ENCODE measurements at places on chromosomes 12 and 14.

DNA sequence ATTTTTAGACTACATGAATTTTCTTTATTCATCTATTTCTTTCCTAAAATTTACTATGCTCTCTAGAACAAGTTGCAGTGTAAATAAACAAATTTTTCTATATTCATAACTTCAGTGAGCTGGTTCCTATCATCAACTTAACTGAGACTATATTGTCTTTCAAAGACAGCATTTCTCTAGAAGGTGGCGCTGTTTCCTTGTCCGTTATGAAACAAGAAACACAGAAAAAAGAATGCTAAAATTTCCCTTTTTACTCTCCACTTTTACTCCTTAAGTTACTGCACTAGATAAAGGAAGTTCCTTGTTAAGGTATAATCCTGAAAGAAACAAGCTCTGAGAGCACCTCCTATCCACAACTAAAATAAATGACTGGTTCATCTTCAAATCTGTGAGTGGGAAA lies 8.2 kb upstream of the CLEC2A start:
- DNase-seq = no peak

DNA sequence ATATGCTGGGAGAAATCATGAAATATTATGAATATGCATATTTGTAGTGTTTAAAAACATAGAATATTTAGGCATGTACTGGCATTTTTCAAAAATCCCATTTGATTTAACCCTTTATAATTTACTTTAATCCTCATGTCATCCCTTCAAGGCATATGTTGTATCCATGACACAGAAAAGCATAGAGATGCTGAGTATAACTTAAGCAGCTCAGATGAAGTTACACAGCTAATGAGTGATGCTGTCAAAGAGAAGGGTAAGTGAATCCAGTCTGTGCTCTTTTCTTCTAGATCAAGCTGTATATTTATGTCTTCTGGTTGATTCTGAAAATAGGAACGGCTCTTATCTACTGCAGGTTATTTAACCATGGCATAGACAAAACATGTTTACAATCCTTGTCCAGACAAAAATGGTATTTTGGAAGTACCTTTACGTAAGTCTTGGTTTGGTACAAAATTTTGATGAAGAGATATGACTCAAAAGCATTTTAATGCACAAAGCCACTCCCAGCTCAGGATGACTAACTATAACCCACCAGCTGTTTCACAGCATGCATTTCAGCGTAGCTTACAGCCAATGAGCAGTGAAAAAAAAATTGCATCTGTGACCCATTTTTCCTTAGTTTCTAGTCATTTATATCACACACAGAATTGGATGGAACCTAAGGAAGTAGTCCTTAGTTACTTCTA lies 201.7 kb downstream of the STXBP6 start:
- peak; percentile 47 for DNase-seq

GRCh38 chr12:11941606-11942337 lies 129.0 kb upstream of the BCL2L14 start:
- peak; percentile 27 for DNase-seq

GRCh38 chr14:71206766-71207371 lies 299.6 kb downstream of the PCNX1 start:
- DNase-seq = peak; percentile 74

DNA sequence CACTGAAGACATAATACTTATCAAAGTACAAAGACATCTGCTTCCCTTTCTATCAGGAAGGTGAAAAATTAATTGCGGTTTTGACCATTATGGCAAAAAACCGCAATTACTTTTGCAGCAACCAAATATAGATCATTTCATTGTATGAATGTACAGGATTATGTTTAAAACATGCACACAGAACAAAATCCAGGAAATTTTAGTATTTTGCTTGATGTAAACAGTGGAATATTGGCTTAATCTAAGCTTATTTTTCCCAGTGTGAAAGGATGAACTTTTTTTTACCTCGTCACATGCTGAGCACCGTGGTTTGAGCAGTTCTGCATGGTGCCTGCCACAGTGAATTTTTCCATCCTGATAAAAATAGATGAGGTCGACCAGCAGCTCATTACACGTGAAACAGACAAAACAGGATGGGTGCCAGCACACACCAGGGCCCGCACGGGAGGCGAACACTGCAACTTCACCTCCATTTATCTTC lies 121.2 kb downstream of the PRICKLE1 start:
- DNase-seq = no peak

GRCh38 chr12:114767906-114768722 lies 84.1 kb upstream of the TBX3 start:
- no peak for DNase-seq

GRCh38 chr14:76034566-76034965 lies 49.0 kb downstream of the IFT43 start:
- no peak for DNase-seq

GRCh38 chr14:93281937-93282336 lies 50.9 kb downstream of the BTBD7 start:
- DNase-seq = no peak

- DNase-seq = no peak
Measured at GRCh38 chr14:63938198-63939005, 85.6 kb downstream of the SYNE2 start.

DNA sequence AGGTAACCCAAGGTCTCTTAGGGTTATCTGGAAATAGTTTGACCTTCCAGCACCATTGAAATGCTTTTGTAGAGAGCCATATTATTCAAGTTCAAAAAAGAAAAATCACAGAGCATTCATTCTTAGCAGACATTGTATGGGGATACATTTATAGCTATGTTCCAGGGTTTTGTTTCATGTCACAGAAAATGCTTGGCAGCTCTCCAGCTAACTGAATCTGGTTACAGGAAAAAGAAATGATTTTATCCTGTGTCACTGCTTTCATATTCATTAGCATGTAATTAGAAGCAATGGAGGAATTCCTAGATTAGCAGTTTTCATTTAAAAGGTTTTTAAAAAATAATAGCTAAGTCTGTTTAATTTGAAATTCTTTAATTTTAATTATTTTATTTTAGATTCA lies 78.9 kb downstream of the SNAPC1 start:
- no peak for DNase-seq

DNA sequence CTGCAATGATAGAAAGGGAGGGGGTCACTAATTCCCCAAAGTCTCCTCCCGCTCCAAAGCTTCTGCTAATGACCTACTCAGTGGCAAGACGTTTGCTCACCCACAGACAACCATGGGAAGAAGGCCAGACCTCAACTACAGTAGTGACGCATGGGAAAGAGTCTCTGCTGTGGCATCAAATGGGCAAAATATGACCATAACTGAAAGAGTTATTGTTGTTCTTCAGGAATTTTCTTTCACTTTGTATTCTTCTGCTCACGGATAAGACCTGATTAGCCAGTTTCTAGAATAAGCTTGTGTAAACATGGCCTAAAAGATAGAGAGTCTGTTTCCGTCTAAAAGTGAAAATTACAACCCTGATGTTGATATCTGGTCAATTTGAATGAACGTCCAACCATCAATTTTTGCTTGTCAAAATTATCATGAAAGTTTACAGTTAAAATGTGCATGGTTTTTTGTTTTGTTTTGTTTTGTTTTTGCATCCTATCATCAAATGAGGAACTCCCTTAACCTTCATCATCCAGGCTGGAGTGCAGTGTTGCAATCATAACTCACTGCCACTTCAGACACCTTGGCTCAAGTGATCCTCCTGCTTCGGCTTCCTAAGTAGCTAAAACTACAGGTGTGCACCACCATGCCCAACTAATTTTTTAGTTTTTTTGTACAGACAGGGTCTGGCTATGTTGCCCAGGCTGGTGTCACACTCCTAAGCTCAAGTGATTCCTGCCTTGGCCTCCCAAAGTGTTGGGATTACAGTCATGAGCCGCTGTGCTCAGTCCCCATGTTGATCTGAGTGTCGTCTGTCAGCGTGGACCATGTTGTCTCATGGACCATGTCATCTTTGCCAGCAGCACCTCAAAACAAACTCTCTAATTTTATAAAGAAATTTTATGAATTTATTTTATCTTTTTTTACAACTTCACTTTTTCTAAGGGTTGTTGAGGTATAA lies 7.0 kb downstream of the KRT6B start:
- no peak for DNase-seq

DNA sequence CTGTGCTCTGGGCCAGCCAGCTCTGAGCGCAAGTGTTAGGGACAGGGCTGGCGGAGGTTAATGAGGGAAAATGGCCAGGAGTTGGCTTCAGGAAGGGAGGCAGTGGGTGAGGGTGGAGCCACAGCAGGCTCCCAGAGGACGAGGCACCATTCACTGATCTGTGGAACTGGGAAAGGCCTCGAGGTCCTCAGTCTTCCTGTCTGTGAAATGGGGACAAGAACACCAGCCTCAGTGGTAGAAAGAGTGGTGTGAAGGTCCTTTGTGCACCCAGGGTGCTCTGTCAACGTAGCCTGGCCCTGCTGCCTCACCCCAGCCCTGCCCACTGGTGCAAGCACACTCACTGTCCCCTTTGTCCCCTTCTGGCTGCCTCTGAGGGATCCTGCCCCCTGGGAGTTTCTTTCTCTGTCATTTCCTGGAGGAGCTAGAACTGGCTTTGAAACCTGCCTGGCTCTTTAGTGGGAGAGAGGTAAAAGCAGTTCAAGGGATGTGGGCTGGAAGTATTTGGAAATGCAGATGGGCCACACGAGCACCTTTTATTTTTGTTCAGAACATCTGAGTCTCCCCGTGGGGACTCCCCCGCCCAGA lies 25.0 kb downstream of the SYNDIG1L start:
- no peak for DNase-seq

- no peak for DNase-seq
Measured at GRCh38 chr14:91796617-91797347, 64.9 kb upstream of the CATSPERB start.

DNA sequence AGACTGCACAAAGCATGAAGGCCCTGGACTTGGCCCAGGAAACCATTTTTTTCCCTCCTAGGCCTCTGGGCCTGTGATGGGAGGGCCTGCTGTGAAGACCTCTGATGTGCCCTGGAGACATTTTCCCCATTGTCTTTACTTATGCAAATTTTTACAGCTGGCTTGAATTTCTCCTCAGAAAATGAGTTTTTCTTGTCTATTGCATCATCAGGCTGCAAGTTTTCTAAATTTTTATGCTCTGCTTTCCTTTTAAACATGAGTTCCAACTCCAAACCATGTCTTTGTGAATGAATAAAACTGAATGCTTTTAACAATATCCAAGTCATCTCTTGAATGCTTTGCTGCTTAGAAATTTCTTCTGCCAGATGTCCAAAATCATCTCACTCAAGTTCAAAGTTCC lies 43.7 kb upstream of the TRHDE start:
- no peak for DNase-seq

DNA sequence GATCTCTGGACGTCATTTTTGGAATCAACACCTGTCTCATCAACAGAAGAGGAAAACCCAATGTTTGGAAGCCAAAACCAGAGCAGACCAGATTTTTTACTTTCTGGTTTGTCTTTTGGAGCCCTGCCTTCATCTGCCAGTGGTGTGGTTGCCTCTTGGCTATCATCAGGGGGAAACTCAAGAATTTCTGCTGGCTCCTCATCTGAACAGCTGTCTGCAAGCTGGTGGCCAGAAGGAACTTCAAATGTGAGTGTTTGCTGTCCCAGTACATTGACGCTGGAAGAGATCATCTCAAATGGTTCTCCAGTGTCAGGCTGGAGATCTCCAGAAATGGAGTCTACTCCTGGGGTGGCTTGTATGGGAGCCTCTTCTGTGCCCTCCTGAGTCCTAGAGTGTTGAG lies 13.8 kb downstream of the PLD4 start:
- no peak for DNase-seq

DNA sequence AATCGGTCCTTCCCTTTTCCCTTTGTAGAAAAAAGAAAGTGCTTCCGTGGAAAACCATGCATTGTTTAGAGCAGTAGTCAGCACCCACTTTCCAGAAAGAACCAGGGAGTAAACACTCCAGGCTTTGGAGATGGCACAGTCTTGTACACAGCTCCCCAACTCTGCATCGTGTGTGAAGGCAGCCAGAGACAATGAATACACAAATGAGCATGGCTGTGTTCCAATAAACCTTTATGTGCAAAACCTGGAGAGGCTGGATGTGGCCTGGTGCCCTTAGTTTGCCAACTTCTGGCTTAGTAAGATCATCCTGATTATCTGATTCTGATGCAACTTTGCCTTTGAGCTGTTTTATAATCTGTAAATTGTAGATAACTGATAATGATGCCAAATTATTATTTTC lies 463.4 kb upstream of the TMEM132C start:
- DNase-seq = no peak

- no peak for DNase-seq
Measured at GRCh38 chr14:95334044-95334443, 14.3 kb upstream of the CLMN start.

DNA sequence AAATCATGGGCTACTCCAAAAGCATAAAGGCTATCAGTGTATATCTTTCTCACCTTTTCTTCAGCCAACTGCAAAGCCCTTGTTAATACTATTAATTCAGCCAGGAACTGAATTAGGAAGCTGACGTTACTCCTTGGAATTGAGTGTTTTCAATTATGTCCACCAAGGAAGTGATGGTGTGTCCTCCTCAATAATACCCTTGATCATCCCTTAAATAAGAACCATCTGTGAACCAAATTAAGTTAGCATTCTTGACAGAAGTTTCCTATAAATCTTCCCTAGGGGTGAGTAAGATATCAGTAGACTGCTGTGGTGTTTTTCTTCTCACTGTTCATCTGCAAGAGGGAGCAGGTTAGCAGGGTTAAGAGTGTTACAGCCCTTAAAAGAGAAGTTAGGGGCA lies 252.3 kb upstream of the AVPR1A start:
- no peak for DNase-seq

DNA sequence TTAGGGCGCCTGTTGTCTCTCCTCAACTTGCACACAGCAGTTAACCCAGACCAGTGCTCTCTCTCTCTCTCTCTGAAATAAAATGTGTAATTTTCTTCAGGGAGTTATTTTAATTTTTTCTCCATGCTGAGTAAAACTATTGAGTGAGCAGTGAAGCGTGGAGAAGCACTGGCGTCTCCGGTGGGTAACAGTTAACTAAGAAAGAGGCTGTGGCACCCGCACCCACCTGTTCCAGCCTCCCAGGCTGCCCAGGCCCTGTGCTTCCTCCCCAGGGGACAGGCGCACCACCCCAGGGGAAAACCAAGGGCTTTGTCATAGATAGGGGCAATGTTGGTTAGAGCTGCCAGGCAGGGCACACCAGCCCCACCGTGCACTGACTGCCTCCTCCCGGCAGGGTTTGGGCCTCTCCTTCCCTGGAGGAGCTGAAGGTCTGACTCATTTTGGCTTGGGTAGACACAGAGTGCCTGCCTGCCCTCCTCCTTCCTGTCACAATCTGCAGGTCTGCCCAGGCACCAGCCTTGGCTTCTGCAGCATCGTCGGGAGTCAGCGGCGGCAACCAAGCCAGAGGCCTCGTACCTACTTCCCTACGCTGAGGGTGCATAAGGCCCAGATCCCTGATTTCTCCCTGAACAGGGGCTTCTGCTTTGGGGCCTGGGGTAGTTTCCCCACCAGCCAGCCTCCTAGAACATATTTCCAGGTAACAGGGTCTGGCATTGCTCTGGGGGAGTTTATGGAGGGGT lies 3.9 kb downstream of the HOXC5 start:
- DNase-seq = no peak

All from amniotic stem cell (primary cell).